ENCODE measurements at places on chromosomes 11 and 22.

- peak; percentile 5 for DNase-seq
Measured at GRCh38 chr11:35487532-35488078, 37.8 kb downstream of the PAMR1 start.

DNA sequence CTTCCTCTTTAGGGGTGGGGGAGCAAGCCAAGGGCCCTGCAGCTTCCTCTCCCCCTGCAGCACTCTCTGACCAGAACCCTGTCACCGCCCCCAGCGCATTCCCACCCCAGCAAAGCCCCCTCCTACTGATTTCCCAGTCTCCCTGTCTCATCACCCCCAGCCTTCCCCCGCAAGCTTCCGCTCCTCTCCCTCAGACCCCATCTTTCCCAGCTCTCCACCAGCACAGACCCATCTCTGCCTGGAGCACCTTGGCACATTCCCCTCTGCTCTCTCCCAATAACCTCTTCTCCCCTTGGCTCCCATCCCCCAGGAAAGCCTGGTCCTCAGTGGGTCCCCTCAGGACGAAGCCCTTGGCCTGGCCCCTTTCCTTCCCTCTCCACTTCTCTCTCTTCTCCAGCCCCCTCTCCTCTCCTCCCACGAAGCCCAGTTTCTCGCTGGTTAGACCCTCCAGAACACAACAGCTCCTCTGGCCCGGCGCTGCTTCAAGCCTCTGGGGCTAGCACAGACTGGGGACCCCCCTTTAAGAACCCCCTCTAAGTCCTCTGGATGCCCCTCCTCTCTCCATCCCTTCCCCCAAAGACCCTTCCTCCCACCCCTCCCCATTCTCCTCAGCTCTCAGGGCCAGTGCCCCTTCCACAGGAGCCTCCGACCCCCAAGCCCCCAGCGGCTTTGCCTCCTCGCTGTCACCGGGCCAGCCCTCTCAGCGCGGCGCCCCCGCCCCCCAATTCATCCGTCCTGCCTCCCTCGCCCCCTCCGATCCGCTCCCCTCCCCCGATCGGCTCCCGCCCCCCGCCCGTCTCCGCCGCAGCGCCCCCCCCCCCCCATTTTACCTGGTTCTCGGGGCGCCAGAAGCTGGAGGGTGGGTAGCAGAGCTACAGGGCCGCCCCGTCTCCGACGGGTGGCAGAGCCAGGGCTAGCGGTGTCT, 594 bp downstream of the NRXN2 start:
- no peak for DNase-seq

DNA sequence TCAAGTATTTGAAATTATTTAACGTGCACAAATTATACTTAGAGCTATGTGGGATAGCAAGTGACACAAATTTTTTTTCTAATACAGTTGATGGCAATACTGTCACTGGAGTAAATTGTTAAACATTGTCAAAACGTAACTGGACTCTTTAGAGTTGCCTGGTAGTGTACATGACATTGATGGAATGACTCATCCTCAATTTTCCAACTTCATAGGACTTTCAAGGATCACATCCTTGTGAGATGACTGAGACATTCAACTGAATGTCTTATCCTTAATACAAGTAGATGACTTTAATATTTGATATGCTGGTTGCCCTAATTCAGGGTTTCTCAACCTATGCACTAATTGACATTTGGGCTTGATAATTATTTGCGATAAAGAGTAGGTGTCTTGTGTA, 310.0 kb downstream of the SWAP70 start:
- no peak for DNase-seq

DNA sequence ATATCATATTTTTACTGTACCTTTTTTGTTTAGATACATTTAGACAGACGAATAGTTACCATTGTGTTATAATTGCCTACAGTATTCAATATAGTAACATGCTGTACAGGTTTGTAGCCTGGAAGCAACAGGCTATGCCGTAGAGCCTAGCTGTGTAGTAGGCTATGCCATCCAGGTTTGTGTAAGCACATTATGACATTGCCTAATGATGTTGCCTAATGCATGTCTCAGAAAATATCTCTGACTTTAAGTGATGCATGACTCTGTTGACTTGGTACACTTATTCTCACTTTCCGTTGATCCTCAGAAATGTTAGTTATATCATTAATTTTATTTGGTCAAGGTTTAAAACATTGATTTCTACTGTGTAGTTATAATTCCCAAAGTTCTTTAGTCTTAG, 39.9 kb downstream of the OR2AT4 start:
- no peak for DNase-seq

- no peak for DNase-seq
Measured at GRCh38 chr11:100584201-100584985, 102.7 kb upstream of the ARHGAP42 start.

- no peak for DNase-seq
Measured at GRCh38 chr11:44339530-44339883, 29.6 kb upstream of the ALX4 start.

DNA sequence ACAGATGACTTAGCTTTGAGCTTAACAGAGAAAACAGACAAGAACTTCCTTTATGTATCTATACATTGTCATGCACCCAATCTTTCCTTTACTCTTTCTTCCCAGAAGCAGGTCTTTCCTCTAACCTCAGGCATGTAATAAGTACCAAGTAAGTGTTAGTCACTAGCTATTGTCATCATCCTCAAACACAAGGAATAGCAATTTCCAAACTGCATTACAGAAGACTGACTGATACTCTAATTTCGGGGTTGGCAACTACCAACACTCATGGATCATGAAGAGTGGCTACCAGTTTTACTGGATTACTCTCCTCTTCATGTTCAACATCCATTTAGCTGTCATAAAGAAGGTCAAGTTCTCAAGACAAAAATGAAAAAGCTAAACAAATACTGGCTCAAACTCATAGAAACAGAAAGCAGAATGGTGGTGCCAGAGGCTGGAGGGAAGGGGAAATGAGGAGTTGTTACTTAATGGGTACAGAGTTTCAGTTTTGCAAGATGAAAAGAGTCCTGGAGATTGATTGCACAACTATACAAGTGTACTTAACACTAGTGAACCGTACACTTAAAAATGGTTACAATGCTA, 111.6 kb downstream of the SIK3 start:
- peak; percentile 38 for DNase-seq

GRCh38 chr11:36041988-36042611, 98.2 kb downstream of the LDLRAD3 start:
- no peak for DNase-seq

DNA sequence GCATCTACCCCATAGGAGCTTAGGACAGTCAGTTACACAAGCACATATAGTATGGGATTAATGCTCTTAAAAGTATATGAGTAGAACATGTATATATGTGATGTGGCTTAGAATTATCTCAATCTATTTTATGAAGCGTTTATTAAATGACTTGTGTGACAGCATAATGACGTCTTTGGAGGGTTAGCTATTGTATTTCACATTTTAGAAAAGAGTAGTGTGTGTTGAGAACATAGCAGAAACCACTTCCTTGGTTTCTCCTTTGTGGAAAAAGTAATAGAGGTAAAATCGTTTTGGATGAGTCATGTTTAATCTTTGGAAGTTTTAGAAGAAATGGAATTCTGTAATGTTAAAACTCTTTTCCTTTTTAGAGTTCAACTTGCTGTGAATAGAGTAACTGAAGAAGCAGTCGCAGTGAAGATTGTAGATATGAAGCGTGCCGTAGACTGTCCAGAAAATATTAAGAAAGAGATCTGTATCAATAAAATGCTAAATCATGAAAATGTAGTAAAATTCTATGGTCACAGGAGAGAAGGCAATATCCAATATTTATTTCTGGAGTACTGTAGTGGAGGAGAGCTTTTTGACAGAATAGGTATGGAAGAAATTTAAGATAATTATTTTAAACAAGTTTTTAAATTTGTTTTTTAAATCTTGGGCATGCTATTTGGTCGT, 2.4 kb downstream of the CHEK1 start:
- no peak for DNase-seq

DNA sequence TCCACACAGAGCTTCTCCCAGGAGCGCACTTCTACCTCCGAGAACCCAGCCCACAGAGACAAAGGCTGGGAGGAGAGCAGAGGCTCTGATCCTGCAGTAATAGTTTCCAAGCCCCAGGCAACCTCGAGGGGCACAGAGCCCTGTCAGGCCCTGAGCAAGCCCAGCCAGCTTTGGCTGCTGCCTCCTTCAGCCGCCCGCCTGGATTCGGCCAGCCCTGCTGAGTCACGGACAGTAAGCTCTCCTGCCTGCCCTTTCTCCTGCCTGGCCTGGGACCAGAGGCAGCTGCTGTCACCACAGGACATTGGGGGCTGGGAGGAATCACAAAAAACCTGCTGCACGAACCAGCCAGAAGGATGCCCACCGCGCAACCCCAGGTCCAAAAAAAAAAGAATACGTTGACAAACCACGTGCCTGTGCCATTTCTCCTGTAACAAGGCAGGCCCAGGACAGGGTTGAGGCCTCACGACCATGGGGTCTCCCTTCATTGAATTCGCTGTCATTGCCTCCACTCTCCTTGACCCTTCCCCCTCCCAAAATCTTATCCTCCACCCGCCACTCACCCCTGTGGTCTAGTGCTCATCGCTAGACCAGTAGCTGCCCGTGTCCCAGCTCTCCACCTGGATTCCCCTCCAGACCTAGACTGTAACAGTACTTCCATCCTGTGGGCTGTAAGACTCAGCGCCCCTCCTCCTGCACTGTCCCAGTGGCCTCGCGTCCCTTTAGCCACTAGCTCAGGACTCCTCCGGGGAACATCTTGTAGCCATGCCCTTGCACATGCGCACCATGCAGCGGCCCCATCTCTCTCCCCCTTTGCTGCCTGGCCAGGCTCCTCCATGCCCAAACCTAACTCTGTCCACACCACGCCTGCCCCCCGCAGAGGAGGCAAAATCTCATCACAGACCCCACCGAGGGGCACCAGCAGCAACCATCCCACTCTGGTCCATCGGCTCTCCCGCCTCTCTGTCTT, 7.4 kb upstream of the SLC22A12 start:
- DNase-seq: no peak

GRCh38 chr11:19525276-19525675, 187.4 kb upstream of the NAV2 start:
- DNase-seq: no peak

DNA sequence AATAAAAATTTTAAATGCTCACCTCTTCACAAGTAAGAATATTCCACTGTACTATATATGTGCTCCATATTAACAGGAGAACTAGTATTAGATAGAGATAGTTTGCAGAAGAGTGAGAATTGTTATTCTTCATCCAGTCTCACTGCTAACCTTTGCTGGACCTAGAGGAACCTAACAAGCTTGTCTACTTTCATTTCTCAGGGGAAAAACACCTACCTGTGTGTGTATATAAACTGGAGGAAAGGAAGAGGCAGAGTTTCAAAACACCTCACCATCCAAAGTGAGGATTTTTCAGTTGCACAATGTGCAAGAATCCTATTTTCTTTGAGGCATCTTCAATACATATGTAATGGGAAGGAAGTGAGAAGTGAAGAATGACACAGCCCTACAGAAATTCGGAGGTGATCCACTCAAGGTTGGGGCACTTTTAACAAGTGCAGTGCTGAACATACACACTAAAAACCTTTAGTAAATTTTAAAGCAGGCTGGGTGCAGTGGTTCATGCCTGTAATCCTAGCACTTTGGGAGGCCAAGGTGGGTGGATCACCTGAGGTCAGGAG, 52.4 kb downstream of the SYTL2 start:
- DNase-seq: no peak

DNA sequence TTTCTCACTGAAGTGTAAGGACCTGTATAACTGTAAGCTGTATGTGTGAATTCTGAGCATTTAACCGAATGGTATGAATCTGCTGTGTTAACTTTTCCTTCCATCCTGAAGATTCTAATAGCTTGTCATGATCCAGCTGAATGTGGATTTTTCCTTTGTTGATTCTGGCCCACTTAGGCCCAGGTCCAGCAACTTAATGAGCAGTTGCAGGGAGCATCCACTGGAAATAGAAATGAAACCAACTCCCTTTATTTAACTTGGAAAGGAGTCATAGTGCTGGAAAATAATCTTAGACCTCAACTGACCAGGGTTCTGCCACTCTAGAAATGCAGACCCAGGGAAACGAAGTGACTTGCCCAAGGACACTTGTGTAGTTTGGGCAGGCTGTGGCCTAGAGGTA, 142.3 kb upstream of the MTNR1B start:
- DNase-seq: no peak

DNA sequence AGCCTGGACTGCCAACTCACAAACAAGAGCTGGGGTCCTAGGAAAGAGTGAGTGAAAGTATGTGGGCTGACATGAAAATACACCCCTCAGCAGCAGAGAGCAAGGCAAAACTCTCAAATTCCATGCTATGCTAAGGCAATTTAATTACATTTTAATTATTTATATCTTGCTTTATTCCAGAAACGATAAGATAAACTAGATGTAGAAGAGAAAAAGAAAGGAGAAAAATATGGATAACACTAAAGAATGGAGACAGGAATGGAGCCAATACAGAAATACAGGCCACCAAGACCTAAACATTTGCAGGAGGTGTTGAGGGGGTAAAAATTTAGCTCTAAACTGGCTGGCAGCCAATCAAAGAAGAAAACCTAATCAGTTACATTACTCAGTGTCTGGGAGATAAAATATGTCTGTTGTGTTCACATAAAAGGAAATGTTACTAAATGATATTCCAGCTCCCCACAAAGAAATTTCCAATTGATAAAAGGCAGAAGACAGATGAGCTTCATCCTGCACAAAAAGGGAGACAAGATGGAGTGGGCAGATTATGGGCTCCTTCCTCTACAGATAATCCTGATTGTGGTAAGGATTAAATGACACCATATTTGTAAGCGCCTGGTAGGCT, 223.5 kb upstream of the BLID start:
- no peak for DNase-seq

GRCh38 chr11:122068837-122069236, 47.2 kb downstream of the BLID start:
- DNase-seq: no peak

DNA sequence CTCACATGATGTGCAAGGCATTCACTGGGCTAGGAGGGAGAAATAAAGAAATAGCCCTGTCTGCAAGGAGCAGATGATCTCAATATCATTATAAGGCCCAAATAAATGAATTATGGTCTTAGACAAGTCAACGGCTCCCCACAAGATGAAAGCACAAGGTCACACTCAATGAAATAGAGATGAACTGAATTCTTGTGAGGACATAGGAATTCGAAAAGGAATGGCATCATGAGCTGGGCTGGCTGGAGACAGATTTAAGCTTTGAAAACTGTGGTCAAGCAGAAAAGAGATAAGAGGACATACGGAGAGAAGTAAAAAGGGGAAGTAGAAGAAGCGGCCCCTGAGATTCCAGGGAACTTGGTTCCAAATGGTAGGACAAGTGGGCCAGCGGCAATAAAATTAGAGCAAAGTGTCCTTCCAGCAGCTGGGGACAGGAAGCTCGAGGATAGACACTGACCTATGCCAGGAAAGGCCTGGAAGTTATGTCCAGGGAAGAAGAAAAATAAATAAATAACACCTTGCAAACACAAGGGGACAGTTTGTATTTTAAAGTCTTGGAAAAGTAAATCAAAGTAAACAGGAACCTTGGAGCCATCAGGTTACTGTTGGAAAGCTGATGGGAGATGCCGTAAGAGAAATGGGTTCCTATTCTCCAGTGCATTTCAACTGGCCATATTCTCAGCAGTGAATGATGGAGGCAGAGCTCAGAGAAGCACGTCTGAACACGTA, 37.8 kb downstream of the GALNT18 start:
- no peak for DNase-seq

All from NCI-H510A treated with DMSO at 0.1 percent for 48 hours (cell line).